ENCODE measurements at places on chromosomes 5 and 9.

GRCh38 chr5:143243103-143243502 lies 160.4 kb downstream of the NR3C1 start:
- DNase-seq: no peak

- DNase-seq: peak; percentile 75
Observed at GRCh38 chr5:95858023-95858461, 35.5 kb upstream of the GLRX start.

GRCh38 chr9:21362287-21362686 lies 5.6 kb downstream of the IFNA13 start:
- DNase-seq: no peak

- DNase-seq: no peak
Observed at GRCh38 chr5:53714667-53715010, 154.2 kb downstream of the NDUFS4 start.

- DNase-seq: no peak
Observed at GRCh38 chr9:90458485-90458884, 184.1 kb downstream of the DIRAS2 start.

GRCh38 chr5:7827610-7828009 lies 23.3 kb downstream of the CFAP90 start:
- no peak for DNase-seq

DNA sequence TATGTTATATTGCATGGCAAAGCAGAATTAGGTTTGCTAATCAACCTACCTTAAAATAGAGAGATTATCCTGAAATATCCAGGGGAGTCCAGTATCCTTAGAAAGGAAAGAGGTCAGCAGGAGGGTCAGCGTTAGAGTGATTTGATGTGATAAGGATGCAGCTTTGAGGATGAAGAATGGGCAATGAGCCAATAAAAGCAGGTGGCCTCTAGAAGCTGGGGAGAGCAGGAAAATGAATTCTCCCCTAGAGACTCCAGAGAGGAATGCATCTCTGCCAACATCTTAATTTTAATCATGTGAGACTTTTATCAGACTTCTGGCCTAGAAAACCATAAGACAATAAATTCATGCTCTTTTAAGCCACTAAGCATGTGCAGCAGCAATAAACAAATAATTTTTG lies 65.7 kb upstream of the SYK start:
- DNase-seq: no peak

GRCh38 chr9:7507566-7508270 lies 291.9 kb downstream of the DMAC1 start:
- DNase-seq: no peak

DNA sequence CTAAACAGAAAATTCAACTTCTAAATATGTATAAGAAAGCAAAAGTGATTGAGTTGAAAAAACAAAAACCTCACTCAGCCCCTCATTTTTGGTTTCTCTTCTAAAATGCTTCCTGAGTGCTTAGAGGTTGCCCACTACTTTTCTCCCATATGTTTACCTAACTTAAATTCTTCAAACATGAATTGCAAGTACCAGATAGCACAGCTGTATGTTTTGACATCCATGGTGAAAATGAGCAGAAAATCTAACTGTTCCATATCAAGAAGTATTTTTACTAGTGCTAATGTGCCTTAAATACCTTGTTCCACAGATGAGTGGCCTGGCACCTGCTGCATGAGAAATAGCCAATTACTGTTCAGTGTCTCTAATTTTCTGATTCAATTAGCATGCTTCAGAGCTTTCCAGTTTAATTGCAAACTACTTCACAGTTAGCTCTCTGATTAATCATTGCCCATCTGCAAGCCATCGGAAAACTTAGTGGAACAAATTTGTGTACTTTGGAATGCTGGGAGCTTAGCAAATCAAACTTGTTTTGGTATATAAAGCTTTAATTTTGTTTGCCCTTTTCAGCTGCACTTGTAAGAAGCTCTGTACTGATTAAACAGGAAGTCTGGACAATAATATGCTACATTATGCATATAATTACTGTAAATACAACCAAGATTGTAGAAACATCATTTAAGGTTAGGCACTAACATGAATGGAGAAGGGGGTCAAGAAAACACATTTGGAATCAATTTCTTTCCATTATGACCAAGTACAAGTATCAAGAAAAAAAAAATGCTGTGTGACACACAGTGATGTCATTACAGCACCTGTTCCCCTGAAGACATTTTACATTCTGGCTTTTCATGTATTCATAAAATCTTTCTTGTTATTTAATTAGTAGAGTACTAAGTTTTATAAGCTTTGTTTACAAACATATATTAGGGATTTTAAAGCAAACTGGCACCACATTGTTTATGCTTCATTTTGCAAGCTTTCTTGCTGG lies 65.6 kb downstream of the POU5F2 start:
- no peak for DNase-seq

GRCh38 chr5:172055996-172056395 lies 49.6 kb upstream of the FBXW11 start:
- DNase-seq: no peak

- no peak for DNase-seq
Observed at GRCh38 chr5:58834242-58835225, 251.7 kb downstream of the RAB3C start.

- DNase-seq: no peak
Observed at GRCh38 chr5:135543001-135543484, 7.3 kb upstream of the NEUROG1 start.

DNA sequence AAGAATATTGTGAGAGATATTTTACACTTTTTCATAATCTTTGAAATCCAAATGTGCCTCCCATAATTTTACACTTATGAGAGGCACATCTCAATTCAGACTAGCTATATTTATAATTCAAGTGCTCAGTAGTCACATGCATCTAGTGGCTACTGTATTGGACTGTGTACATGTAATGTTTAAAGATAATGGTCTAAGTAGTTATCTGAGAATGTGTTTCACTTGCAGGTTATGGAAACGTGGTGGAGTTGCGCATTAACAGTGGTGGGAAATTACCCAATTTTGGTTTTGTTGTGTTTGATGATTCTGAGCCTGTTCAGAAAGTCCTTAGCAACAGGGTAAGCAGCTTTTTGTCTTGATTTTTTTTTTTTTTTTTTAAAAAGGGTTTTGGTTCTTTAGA lies 28.8 kb downstream of the G3BP1 start:
- DNase-seq: no peak

DNA sequence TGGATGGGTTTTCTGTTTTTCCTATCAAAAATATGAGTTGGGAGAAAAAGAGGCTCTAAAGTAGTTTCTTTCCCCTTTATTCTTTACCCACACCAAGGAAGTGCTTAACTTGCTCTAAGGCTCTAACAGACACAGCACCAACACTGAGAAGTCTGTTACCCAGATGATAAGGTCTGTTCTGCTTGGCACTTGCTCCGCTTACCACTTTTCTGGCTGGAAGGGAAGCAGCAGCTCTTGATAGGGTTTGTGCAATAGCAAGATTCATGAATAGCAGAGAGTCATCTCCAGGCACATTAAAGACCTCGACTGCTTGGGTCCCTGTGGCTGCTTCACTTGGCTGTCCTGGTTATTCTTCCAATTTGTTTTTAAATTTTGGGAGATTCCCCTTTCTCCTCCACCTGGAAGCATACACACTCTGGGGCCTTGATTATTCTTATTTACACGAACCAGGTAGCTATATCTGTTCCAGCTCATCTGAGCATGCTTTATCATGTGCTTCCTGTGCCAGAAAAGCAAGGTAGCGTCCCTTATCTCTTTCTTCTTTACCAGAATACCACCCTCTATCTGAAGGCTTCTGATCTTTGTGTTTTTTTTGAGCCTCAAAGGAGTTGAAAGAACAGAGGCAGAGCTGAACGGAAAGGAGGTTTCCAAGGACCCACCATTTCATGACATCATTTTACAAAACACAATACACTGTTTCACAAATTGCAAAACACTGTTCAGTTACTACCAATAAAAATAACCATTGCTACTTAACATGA lies 24.8 kb downstream of the PPP3R2 start:
- no peak for DNase-seq

GRCh38 chr5:138605254-138605972 lies 30.2 kb upstream of the HSPA9 start:
- peak; percentile 12 for DNase-seq

- no peak for DNase-seq
Observed at GRCh38 chr5:12845549-12846159, 941.4 kb upstream of the CTNND2 start.

DNA sequence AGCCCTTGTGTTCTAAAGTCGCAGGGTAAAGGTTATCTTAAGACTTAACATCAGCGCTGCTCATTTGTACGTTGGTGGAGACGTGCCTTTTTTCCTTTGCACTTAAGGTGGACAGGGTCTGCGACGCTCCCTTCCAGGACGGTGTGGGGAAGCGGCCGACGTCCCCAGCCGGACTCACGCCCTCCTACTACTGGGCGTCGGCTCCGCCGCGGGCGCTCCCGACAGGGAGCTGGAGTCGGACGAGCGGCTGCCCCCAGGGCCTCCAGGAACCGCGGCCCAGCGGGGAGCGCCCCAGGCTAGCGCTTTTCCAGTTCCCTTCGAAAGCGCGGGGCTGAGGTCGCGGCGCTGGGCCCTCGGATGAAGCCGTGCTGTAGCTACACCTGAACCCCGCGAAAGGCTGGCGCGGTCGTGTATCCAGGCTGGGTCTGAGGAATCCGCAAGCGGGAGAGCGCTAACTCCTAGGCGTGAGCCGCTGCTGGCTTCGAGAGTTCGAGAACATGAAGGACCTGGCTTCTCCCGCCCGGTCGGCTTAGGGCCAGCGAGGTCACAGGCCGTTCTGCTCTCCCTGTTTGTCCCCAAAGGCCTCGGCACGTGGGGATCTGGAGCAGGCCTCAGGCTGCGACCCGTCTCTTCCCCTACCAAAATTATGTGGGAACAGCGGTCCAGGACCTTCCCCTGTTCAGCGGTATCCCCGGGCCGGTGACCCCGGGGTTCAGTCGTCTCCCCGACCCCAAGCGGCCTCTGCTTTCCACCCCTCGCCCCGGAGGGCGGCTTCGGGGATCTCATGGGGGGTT lies 3.8 kb upstream of the DMRT3 start:
- no peak for DNase-seq

DNA sequence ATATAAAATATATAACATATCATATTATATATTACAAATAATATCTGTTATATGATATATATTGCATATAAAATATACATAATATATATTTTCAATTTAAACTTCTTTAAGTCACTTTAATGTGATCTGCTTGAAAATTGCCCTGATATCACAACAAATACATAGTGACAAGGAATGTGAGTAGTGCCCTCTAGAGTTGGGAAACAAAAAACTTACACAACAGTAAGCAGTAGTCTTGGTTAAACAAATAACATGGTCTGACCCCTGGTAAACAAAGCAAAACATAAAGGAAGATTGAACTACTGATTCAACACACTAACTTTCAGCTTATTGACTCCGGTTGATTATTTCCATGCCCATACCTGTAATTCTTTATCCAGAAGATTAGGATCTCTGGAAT lies 188.3 kb upstream of the NMUR2 start:
- DNase-seq: no peak

GRCh38 chr5:82698026-82698425 lies 379.2 kb downstream of the TMEM167A start:
- no peak for DNase-seq

DNA sequence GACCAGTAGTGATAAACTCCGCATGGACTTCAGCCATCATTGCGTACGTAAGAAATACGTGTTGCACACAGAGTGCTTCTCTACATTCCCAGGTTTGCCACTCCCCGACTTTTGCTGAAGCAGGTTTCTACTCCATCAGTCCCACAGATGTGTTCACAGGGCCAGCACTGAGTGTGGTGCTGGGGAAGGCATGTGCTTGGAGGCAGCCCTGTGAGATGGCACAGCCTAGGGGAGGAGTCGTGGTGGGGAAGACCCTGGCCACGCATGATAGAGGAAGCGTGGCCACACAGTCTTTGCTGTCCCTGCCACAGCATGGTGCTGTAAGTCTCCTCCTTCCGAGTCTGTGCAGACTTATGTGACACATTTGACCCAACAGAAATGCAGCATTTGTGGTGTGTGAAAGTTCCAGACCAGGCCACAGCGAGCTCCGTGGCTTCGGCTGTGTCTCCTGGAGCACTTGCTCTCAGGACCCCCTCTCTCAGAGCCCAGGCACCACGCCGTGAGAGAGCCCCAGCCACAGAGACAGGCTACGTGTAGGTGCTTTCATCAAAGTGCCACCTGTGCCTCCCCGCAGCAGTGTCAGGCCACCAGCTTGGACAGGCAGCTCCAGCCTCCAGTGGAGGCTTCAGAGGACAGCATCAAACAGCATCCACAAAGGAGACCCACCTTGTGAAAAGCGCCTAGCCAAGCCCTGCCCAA lies 197.8 kb downstream of the AUH start:
- DNase-seq: no peak

DNA sequence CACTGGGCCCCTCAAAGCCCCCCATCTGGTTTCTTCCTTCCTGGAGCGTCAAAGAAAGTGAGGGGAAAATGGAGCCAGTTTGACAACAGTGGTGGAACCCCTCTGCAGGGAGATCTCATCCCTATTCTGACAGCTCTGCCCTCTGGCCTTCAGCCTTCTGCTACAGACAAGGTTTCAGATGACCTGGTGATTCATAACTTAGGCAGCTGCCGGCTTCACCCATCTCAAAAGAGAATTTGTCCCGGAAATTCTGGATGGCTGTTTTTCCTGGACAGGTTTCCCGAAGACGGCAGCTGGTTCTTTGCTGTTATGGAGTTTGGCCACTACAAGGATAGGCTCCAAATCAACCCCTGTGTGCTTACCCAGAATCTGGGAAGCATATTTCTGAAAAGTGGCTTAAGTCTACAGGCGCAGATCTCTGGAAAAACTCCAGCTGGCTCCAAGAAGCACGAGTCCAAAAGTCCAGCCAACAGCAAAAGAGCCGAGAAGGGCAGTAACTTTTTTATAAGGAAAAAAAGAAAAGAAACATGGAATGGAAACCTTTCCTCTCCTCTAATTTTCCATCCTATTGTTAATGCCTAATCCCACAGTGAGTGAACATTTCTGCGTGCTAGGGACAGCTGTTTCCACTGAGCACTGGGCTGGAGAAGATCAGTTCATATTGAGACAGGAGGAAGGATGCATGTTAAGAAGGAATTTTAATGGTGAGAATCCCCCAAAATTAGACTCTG lies 54.5 kb downstream of the ZNF366 start:
- peak; percentile 81 for DNase-seq

DNA sequence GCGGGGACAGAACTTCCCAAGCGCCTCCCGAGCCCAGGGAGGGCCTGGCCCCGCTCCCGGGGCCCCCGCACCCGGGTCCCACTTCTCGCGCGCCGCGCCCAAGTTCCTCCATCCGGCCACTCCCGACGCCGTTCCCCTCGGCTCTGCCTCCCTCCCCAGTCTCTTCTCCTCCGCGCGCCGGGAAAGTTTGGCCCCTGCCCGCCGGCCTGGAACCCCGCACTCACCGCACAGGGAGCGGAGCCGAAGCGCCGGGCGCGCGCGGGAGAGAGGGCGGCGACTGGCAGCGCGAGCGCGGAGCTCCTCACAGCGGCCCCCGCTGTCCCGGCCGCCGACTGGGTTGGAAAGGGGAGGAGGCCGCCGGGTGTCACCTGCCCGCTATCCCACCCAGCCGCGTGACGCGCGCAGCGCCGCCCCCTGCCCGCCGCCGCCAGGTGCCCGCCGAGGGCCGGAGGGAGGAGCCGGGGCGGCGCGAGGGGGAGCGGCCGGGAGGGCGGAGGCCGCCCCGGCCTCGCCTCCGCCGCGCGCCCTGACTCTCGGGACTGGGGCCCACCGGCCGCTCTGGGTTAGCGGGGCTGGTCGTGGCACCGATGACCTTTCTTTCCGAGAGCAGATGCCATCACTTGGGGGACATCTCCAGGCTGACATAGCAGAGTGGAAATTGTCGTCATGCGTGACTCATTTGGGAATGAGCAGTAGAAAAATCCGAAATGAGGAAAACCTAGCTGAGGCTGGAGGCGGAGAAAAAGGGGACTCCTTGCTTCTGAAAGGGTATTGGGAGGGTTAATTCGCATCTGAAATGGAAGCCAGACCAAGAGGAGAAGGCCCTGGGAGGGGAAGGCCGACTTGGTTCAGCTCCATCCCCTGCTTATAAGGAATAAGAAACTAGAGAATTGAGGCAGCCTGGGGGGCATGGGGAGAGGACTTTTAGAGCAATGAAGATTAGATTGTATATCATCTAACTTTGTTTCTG lies at the start of gene ELOVL7:
TSS of gene ELOVL7 (minus strand) at position 334 of the 970 bp plus-strand sequence. CDS start 56,872 bp downstream, outside the sequence.
- DNase-seq: peak; percentile 32

Data from choroid plexus epithelial cell (primary cell).